Subcutaneous preadipocyte (primary cell): ENCODE measurements at places on chromosomes 2 and 18. TPM values are rescaled to one million over a fixed set of nuclear protein-coding genes. Genes with fewer than 3 reads are reported as not detected.

The UGT1A1 gene
- not detected in 2 replicates for total RNA-seq

The POTEJ gene
- not detected in 2 replicates for total RNA-seq

The SERPINB7 gene
- total RNA-seq: 0.59 TPM in 1 of 2 replicates, not detected in the other

The IL1RL2 gene
- total RNA-seq: 2.0 and 2.2 TPM in 2 replicates

The LYG1 gene
- under 0.01 and 0.20 TPM in 2 replicates for total RNA-seq

The FAM110C gene
- total RNA-seq: not detected in 2 replicates

The ANKRD29 gene
- total RNA-seq: 6.6 and 14.7 TPM in 2 replicates

The DYNAP gene
- 0.20 TPM in 1 of 2 replicates, not detected in the other for total RNA-seq

The UGT1A10 gene
- not detected in 2 replicates for total RNA-seq
